ENCODE measurements at places on chromosomes 16 and 17.
A peak's percentile ranks its signal among the peaks of the same experiment; 100 is the strongest.

DNA sequence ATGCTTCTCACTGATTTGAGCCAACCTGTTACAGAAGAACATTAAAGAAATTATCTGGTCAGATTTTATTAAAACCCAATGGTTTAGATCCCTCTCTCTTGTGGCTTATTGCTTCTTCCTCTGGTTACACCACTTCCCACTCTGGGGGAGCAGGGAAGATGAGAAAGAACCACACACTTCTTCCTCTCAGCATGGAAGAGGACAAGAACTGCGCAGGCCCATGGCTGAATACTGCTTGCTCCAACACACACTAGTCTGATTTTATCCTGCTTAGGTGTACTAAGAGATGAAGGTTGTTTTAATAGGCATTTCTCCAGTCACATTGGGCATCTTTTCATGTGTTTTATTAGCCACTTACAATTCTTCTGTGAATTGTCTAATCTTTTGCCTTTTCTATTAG lies 27.6 kb downstream of the MAP3K3 start:
- DNase-seq = no peak

DNA sequence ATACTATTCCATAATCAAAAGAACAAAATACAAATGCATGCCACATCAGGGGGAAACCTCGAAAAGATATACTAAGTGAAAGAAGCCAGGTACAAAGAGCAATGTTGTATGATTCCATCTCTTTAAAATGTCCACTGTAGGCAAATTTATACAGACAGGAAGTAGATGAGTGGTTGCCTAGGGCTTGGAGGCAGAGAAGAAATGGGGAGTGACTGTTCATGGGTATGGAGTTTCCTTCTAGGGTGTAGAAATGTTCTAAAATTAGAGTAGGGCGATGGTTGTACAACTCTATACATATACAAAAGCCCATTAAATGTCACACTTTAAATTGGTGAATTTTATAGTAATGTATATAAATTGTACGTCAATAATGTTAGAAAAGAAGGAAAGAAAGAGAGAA lies 128.1 kb downstream of the MAF start:
- no peak for DNase-seq

- peak; percentile 16 for DNase-seq
These were observed 51.8 kb downstream of the CA10 start for GRCh38 chr17:52106638-52107261.

GRCh38 chr16:29663807-29664090 lies 702 bp downstream of the SPN start:
- no peak for DNase-seq

- DNase-seq = no peak
These were observed 173.6 kb downstream of the PHKB start for GRCh38 chr16:47634727-47635126.

GRCh38 chr16:83316458-83316857 lies 491.3 kb upstream of the HSBP1 start:
- no peak for DNase-seq

DNA sequence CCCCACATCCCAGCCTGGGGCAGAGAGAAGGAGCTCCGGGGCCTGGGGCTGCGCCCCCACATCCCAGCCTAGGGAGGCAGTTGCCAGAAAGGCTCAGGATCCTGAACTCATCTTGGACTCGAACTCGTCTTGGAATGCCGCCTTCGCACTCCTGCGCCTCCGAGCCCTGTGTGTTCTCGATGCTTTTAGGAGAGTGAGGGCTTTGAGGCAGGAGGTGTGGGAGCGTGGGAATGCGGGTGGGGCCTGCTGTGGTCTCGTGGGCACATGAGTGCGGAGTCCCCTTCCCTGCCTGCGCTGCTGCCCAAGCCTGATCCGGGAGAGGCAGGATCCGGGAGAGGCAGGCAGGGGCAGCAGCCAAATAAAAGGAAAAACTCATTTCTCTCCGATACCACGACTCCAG lies 1.2 kb downstream of the BHLHA9 start:
- DNase-seq = no peak

- DNase-seq = no peak
These were observed 46.1 kb downstream of the CYTH1 start for GRCh38 chr17:78735832-78736525.

DNA sequence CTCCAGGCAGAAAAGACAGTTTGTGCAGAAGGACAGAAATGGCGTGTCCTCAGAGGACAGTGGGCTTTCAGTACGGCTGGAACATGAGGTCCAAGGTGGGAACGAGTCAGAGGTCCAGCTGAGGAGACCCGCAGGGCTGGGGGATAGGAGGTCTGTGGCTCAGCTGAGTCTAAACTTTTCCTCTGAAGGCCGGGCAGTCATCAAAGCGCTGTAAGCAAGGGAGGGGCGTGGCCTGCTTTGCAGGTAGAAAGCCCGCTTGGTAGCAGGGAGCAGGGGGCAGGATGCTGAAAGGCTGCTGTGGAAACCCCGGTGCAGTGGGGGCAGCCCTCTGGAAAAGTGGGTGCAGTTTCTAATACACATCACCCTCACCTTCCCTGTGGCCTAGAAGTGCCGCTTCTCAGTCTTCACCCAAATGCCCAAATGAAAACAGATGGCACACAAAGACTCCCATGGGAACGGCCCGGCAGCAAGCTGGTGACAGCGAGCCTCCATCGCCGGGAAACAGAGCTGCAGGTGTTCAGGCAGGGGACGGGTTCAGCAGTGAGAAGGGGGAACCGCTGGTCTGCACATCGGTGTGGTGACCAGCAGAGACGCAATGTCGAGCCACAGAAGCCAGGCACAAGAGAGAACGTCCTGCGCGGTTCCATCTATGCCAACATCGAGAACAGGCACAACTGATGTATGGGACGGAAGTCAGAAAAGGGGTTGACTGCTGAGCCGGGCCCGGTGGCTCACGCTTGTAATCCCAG lies 12.2 kb upstream of the OSGIN1 start:
- DNase-seq = no peak

- DNase-seq = no peak
These were observed 7.3 kb downstream of the ZZEF1 start for GRCh38 chr17:4135489-4135888.

DNA sequence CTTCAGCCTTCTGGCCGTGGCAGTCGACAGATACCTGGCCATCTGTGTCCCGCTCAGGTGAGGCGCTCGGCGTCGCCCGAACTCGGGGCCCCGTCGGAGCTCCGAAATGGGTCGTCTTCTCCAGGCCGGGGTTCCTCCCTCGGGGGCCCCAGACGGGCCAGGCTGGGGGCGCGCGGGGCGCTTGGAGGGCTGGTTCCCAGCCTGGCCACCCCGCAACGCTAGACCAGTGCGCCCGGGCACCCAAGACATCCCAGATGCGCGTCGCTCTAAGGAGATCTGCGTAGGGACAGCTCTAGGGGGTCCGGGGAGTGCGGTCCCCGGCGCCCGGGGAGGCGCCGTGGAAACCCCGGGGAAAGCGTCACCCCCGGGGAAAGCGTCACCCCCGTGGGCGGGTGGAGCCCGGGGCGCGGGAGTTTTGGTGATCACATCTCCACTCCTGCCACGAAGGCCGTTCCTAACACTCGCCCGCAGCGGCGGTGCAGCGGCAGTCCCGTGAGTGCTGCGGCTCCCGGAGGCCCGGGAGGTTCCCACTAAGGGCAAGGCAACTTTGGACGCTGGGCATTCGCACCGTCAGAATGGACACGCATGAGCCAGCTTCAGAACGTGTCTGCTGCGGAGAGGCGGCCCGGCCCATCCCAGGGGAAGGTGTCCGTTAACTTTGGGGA lies 729 bp downstream of the ADORA2B start:
- no peak for DNase-seq

- no peak for DNase-seq
These were observed 488 bp downstream of the TFAP4 start for GRCh38 chr16:4272114-4272956.

DNA sequence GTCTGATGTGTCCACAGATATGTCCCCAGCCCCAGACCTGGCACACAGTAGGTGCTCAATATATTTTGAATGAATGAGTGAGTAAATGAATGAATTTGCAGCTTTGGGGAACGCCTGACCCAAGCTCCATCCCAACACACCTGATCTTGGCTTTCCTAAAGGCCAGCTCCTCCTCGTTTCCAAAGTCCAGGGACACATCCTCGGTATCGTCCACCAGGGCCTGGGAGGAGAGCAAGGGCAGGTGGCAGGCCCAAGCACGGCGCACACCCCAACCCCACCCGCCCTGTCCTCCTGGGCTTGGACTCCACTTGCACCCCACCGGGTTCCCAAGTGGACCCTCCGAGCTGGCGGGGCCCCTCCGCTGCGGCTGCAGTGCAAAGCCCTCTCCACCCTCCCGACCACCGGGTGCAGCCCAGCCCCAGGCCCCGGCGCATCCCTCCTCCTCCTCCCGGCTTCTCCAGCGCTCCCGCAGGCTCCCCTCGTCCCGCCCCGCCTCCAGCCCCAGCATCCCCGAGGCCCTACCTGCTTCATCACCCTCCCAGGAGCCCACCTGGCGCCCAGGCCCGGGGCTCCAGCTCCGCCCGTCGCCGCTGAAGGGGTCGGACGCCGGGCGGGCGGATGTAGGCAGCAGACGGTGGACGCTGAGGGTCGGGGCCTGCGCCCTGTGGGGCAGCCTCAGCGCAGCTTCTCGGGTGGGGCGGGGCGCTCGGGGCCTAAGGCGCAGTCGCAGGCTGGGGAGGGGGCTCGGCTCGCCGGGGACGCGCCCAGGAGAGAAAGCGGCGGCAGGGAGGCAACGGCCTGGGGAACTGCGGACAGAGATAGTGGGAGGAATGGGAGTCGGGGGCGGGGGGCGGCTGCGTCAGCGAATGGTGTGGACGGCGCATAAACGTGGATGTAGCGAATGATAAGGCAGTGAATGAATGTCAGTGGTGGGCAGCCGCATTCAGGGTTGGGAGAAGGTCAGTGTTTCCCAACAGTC lies at the start of gene TVP23A:
Gene TVP23A (minus strand): TSS at position 832 of the 979 bp plus-strand sequence. CDS start 301 bp downstream, at position 531.
- no peak for DNase-seq

GRCh38 chr17:50022463-50023130 lies 27.6 kb upstream of the DLX3 start:
- no peak for DNase-seq

DNA sequence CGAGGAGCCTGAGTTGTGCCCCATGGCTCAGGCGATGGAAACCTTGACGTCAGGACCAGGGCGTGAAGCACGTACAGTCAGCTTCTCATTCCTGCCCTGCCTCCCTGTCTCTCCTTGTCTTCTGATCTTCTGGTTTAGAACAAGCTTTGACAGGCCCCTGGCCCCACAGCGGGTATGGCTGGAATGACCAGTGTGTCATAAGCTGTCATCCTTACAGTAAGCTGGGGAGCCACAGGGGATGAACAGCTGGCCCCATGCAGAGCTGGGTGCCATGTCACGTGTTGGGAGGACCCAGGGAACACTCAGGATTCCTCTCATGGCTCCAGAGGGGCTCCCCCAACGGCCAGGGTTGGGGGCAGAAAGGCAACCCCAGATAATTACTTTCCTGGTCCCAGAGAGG lies 157.6 kb upstream of the PLCG2 start:
- no peak for DNase-seq

GRCh38 chr16:47568351-47568750 lies 107.2 kb downstream of the PHKB start:
- no peak for DNase-seq

- no peak for DNase-seq
These were observed 83.3 kb downstream of the PMP22 start for GRCh38 chr17:15181816-15182215.

DNA sequence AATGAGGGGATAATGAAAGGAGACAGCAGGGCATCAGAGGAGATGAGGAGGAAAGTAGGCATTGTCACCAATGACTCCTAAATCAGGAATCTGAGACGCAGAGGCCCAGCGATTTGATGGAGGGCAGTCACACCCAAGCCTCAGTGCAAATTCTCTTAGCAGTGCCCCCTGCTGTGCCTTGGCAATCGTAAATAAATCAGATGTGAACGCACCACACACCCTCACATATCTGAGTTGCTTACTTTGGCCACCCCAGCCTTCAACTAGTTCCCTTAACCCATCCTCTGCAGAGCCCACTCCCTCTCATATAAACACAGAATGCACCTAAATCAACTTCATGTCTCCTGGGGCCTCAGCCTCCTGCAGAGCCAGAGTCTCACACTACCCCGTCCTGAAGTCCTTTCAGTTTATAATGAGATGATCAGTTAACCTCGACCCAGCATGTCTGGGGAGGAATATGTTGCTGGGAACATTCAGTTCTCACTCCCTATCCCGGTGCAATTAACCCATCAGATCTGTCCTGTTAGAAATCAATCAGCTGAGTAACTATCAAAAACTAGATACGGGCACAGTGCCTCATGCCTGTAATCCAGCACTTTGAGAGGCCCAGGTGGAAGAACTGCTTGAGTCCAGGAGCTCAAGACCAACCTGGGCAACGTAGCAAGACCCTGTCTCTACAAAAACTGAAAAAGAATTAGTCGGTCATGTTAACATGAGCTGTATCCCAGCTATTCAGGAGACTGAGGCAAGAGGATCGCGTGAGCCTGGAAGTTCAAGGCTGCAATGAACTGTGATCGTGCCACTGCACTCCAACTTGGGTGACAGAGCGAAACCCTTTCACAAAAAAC lies 78.4 kb downstream of the SLC39A11 start:
- no peak for DNase-seq

GRCh38 chr17:57875290-57876022 lies 25.6 kb upstream of the MRPS23 start:
- no peak for DNase-seq

DNA sequence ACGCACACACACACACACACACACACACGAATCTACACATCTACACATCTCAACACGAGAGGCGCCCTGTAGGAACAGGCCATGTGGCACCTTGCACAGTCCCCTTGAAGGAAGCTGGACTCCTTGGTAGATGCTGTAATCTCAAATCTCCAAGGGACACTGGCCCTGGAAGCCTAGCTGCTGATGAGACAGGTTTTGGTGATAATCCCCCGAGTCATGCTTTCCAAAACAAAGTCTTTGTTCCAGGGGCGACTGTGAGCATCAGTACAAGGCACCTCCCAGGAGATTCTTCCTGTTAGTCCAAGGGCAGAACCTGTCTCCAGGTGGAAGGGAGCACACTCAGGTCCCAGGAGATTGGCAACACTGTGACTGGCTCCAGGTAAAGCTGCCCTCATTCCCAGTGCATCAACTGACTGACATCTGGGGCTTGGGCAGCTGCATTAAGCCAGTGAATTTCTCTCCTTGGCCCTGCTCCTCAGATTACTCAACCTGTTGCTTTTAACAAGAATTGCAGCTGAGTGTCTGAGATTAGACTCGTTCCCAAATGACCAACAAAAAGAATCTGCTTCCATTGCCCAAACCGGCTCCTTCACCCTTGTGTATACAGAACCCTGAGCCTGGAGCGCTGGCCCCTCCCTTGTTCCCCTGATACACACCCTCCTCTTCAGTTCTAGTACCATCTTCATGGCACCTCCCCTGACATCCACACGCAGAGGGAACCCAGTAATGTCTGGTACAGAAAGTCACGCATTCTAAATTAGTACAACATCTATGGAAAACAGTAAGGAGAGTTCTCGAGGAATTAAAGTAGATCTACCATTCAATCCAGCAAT lies 13.9 kb upstream of the TNRC6C start:
- DNase-seq = no peak
